Stimulated activated CD8-positive, alpha-beta memory T cell treated with anti-CD3 and anti-CD28 coated beads, Interleukin-4, amount 100 ng/mL, for 1 hour (primary cell): ENCODE measurements at places on chromosomes 1 and 21.

GRCh38 chr1:49106445-49106844 lies 329.8 kb upstream of the BEND5 start:
- DNase-seq = no peak

- no peak for DNase-seq
Observed at GRCh38 chr1:205914730-205915129, 28.5 kb downstream of the SLC26A9 start.

GRCh38 chr1:168939947-168940223 lies 166.6 kb upstream of the ATP1B1 start:
- DNase-seq = no peak

- DNase-seq = peak; percentile 87
Observed at GRCh38 chr1:6026095-6026809, 19.4 kb upstream of the KCNAB2 start.

GRCh38 chr1:150576794-150577556 lies 2.4 kb downstream of the MCL1 start:
- no peak for DNase-seq

DNA sequence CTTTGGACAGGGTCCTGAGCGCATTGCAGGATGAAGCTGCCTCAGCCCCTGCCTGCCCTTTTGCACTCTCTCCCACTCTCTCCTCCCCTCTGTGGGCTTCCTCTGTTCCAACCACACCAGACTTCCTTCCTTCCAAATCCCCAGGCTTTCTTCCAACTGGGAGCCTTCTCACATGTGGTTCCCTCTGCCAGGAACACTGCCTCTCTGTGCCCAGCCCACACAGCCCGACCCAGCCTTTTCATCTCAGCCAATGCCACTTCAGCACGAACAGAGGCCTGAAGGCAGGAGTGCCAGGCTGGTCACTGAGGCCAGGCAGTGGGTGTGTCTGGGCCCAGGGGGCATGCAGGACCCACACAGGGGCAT lies 5.9 kb downstream of the SELENON start:
- DNase-seq = no peak

DNA sequence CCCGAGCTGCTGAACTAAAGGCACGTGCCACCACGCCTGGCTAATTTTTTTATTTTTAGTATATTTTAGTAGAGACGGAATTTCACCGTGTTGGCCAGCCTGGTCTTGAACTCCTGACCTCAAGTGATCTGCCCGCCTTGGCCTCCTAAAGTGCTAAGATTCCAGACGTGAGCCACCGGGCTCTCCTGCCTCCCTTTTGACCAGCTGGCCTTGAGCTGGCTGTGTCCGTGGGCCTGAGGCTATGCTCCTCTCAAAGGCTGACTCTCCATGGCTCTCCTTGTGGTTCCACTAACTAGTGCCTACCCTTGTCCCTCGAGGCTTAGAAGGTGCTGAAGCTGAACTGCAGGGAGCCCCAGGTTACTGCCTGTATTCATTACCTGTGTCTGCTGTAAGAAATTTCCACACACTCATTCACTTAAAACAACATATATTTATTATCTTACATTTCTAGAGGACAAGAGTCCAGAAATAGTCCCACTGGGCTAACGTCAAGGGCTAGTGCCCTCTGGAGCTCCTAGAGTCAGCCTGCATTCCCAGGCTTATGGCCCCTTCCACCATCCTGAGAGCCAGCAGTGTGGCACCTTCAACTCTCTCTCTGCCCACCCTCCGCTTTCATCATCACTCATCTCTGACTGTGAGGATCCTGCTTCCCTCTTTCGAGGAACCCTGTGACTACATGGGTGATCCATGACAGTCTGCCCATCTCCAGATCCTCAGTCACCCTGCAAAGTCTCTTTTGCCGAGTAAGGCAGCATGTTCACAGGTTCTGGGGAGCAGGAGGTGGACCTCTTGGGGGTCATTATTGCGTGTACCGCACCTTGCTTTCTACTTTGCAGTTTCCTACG lies 34.9 kb downstream of the ETS2 start:
- no peak for DNase-seq

- no peak for DNase-seq
Observed at GRCh38 chr1:77620273-77620672, 62.2 kb downstream of the ZZZ3 start.

DNA sequence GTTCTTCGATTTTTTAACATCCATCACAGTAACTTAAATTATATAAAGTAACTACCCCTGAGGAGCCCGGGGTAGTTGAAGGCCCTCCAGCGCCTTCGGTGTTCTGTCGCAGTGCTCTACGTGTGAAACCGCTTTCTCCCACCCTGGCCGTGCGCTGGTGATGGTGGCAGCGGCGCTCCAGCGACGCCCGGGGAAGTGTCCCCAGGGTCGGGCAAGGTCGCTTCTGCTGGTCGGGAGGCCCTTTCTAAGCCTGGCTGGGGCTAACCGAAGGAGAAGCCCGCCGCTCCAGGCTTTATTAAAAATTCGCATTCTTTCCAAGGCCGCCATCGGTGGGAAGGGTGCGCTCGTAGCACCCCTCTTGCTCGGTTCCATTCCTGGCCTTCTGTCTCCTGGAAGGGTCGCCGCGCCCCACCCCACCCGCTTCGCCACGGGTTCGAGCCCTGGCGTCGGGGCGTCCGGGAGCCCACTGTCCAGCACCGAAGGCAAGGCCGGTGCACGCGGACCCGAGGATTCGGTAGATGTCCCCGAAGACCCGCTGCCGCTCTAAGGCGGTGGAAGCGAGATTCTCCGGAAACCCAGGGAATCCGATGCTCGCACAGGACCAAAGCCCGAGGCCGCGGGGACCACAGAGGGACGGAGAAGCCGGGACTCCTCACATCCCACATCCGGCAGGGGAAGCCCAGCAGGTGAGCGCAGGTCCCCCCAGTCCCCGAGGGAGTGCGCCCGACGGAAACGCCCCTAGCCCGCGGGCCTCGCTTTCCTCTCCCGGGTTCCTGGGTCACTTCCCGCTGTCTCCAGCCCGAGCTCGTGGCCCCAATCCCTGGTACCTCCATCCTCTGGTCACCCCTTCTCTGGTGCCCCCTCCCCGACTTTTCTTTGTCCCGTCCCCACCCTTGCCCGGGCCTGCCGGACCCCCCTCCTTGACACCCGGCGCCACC lies 685 bp upstream of the RIPPLY3 start:
- DNase-seq = no peak

- no peak for DNase-seq
Observed at GRCh38 chr1:229940684-229941083, 126.4 kb upstream of the GALNT2 start.
